Cortex of kidney (tissue), 1 donor: ENCODE measurements at places on chromosomes 1 and 21.

DNA sequence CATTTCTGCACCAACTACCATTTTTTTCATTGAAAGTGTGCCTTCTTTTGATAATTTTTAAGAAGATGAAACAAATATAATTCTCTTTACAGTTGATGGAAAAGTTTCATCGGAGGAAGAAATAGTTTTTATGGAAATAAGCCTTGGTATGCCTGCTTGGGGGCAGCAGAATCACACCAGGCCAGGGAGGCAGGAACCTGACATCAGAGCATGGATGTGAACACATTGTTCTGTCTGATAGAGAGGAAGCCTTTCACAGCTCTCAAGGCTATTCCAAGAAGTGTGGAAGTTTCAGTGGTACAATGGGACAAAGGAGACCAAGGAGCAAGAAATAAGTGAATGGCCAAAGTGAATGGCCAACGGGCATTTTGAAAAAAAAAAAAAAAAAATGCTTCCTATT is 162.2 kb upstream of the KCNK2 start:
- DNase-seq: no peak

DNA sequence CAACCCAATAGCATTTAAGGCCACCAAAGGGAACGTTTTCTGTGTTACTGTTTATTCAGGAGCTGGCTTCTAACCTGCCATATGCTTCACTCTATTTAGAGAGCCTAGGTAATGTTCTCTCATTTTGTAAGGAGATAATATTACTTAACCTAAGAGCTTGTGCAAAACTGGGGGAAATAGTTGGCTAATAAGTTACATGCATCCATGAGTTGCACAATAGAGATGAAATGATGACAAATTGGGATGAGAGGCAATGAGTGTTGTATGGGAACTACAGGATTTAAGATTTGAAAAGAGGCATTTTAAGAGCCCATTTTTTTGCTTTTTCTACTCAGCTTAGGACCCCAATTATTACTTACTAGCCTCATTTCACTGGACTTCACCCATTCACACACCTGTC is 151.0 kb downstream of the ST6GALNAC3 start:
- DNase-seq: no peak

DNA sequence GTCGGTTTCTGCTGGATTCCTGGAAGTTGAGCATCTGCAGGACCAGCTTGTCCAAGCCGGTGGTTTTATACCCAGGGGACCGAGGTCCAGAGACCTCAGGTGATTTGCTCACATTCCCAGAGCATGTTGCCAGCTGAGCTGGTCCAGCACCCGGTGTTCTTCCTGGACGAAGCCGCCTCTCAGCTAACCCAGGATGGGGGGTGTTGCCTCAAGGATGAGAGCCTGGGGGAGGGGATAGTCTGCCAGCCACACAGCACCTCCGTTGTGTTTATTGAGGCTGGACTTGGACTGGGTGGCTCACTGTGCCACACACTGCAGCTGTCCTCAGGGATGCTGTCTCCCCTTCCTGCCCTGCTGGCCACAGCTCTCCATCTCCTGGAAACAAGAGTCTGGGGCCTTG is 1.5 kb downstream of the TMEM201 start:
- DNase-seq: no peak

DNA sequence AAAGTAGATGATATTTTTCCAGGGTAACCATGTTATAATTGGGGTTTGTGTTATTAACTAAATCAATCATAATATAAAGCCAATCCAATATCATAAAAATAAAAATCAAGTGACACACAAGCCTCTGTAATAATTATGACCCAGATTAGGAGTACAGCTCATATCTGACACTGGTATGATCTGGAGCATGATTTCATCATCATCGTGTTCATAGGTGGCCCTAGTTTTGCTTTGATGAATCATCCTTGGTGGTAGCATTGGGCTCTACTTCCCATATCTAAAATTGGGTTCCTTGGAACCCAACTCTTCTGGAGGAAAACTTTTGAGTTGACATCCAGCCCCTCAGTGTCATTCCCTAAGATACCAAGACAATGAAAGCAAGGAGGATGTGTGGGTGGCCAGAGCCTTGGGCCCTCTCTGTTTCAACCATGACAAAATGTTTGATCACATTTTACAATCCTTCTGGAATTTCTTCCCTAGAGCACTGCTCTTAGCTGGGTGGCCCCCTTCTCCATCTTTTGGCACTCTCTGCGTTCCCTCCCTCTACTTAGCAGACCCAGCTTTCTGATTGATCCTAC is 37.0 kb upstream of the ENAH start:
- DNase-seq: no peak

- DNase-seq: no peak
Observed at GRCh38 chr1:89998306-89998705, 3.4 kb downstream of the ZNF326 start.

- no peak for DNase-seq
Observed at GRCh38 chr1:31396633-31397351, 16.2 kb upstream of the SERINC2 start.
